ENCODE measurements at places on chromosomes 4 and X.

DNA sequence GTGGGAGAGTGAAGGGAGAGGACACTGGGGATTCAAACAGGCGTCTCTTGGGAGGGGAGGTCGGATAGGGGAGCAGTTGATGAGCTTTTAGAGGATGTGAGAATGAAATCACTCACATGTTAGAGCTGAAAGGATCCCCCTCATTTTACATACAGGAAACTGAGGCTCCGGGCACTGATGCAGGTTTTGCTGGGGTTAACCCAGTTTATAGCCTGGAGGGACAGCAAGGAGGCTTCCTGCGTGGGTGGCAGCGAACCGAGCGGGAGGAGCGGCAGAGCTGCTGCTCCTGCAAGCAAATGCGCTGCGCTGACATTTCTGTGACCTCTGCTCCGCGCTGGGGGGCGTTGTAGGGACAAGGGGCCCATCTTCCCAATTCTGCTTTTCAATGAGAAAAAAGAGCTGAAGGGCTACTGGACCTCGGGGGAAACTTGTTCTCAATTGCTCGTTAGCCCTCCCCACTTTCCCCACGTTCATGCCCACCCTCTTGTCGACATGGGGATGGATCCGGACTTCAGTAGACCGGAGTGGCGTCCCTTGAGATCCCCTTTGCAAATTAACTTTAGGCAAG lies 1.2 kb upstream of the NEUROG2 start:
- DNase-seq = no peak

GRCh38 chr4:106365613-106366012 lies 3.0 kb downstream of the GIMD1 start:
- DNase-seq = peak; percentile 91

GRCh38 chr4:126756050-126756829 lies 876.5 kb upstream of the INTU start:
- DNase-seq = no peak

DNA sequence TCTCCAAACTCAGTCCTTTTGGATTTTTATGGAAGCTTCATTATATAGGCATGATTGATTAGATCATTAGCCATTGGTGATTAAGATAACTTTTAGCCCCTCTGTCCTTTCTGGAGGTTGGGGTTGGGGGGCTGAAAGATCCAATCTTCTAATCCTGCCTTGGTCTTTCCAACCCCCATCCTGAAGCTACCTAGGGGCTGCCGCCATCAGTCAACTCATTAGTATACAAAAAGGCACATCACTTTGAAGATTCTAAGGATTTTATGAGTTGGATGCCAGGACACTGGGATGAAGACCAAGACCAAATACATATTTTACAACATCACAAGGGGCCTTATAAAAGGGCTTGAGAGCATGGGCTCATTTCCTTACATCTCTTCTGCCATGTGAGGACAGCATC lies 47.5 kb downstream of the CYTL1 start:
- DNase-seq = no peak

- DNase-seq = no peak
These were observed at the start of gene CXCL11 for GRCh38 chr4:76035799-76036380. Gene CXCL11, minus strand, starts transcription at chr4:76036070. Its CDS starts 83 bp downstream, at chr4:76035987.

DNA sequence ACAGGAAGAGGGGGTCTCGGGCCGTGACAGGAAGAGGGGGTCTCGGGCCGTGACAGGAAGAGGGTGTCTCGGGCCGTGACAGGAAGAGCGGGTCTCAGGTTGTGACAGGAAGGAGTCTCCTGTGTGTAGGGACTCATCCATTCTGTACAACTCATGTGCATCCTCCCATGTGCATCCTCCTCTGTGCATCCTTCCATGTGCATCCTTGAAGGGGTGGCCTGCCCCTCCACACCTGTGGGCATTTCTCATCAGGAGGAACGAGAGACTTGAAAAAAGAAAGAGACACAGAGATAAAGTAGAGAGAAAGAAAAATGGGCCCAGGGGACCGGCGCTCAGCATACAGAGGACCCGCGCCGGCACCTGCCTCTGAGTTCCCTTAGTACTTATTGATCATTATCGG lies 30.2 kb upstream of the PLCXD1 start:
- DNase-seq = no peak

GRCh38 chr4:119589165-119589564 lies 39.4 kb downstream of the PDE5A start:
- DNase-seq = no peak

- DNase-seq = no peak
These were observed 52.6 kb downstream of the RGS12 start for GRCh38 chr4:3345384-3345783.

DNA sequence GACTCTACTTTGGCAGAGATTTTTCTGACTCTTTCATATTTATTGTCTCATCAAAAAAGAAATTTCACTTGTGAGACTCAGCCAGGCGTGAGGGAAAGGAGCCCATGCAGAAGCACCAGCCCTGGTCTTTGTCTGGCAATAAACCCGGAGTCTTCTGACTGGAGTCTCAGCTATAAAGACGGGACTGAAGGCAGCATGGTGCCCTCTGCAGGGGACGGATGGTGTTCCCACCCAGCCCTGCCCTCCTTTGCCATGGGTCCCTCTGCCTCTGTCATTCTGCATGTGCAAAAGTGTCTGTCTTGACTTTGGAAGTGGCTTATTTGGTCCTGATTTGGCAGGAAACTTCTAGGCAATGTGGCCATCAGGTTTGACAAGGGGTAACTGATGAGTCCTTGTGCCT lies 14.2 kb downstream of the ZNF185 start:
- DNase-seq = no peak

GRCh38 chrX:41055740-41056139 lies 29.5 kb upstream of the USP9X start:
- DNase-seq = no peak

GRCh38 chrX:48509245-48509590 lies 426 bp downstream of the PORCN start:
- DNase-seq = no peak

GRCh38 chr4:69999420-69999819 lies 3.7 kb downstream of the STATH start:
- no peak for DNase-seq

DNA sequence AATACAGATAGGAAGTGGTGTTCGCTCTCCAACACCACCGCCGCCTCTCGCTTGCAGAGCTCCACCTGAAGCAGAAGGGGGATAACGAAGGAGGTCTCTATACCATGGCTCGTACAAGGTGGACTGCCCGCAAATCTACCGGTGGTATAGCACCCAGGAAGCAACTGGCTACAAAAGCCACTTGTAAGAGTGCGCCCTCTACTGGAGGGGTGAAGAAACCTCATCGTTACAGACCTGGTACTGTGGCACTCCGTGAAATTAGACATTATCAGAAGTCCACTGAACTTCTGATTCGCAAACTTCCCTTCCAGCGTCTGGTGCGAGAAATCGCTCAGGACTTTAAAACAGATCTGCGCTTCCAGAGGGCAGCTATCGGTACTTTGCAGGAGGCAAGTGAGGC lies 5.2 kb upstream of the BMP15 start:
- no peak for DNase-seq

GRCh38 chr4:39324897-39325613 lies 41.1 kb downstream of the RFC1 start:
- DNase-seq = peak; percentile 8

GRCh38 chrX:7640392-7640791 lies 202.6 kb upstream of the VCX start:
- DNase-seq = no peak

DNA sequence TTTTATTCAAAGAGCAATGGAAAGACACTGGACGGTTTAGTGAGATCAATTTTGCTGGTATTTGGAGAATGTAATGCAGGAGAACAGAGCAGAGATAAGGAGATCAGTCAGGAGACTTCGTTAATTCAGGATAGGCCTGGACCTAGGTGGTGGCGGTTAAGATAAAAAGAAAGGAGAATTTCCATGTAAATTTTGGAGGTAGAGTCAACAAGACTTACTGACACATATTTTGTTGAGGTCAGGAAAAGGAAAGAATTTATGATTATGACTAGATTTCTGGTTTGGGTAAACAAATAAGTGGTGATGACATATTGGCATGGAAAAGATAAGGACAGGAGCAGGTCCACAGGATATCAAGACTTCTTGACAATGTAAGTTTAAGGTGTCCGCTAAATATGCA lies 8.8 kb upstream of the AMMECR1 start:
- no peak for DNase-seq

DNA sequence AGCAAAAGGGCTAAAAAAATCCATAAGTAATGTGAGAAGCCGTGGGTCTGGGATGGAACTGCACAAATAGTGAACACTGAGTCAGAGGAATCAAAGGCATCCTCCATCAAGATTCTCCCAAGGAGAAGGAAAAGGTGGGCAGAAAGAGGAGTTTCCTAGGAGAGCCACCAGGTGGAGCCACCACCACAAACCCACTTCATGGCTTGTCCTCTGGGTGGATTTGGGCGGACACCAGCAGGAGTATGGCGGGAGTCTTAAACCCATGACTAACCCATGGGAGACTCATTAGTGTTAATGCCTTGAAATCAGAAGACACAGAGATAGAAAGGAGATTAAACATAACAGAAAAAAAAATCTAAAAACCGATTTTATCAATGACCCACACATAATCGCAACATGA lies 147.7 kb downstream of the SH3KBP1 start:
- DNase-seq = peak; percentile 69

DNA sequence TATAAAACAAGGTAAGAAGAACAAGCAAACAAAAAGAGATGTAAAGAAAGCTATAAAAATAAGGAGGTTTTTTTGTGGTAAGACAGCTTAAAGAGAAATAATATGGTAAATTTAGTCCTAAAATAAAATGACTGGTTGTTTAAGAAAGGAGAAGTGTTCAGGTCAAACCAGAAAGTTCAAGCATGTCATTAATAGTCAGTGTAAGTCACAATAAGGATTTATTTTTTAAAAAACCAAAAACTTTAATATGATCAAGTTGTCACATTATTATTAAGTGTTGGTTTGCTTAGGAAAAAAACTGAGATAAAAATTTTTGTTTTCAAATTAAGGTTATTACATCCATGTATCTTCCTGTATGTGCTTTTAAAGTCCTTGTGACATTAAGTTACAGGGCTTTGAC lies 19.1 kb downstream of the ASIC5 start:
- no peak for DNase-seq

- DNase-seq = no peak
These were observed 36.3 kb upstream of the PLAC8 start for GRCh38 chr4:83150653-83151330.

DNA sequence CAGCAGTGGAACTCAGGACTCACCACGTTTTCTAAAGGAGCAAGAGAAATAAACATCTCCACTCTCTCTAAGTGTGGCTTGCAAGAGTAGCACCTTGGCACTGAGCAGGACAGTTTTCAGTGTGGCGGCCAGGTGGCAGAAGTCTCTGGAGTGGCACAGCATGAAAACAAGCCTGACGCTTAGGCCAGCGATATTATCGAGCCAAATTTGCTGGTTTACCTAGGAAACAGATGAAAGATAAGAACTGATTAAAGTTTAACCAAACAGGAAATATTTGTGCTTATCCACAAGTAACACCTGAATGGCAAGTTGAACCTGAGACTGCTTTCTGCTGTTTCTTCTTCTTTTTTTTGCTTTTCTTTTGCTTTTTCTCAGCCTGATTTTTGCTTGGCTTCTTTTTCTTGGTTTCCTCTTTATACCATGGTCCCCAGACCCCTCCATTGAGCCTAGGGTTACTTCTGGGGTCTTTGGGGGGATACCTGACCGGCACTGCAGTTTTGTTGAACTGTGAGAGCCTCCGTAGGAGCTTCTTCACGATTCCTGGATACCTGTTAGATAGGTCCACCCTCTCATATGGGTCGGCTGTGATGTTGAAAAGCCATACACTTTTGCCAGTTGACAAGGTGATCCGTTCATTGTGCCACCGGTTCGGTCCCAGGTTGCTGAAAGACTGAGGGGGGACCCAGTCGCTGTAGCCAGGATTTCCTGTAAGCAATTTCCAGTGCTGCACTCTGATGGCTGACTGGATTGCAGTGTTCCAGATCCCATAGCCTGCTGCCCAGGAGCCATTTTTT lies 77.3 kb downstream of the ARSJ start:
- DNase-seq = no peak

DNA sequence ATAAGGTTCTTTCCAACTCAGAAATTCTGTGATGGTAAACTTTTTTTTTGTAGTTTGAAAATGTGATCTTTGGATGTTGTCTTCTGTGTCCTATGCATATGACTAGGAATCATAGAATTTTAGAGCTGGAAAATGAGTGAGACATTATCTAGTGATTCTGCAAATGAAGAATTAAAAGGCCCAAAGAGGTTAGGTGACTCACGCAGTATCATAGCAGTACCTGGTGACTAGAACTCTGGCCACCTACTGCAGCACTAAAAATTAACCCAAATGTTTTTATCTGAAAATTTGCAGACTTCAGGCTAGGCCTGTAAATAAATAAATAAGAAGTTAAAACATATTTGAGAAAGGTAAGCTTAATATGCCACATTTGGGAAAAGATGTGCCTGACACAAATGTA lies 52.8 kb downstream of the NFKB1 start:
- DNase-seq = no peak

- peak; percentile 36 for DNase-seq
These were observed 352.9 kb downstream of the RAPGEF2 start for GRCh38 chr4:159455675-159456237.

GRCh38 chrX:50202539-50202938 lies 1.7 kb upstream of the AKAP4 start:
- DNase-seq = no peak

DNA sequence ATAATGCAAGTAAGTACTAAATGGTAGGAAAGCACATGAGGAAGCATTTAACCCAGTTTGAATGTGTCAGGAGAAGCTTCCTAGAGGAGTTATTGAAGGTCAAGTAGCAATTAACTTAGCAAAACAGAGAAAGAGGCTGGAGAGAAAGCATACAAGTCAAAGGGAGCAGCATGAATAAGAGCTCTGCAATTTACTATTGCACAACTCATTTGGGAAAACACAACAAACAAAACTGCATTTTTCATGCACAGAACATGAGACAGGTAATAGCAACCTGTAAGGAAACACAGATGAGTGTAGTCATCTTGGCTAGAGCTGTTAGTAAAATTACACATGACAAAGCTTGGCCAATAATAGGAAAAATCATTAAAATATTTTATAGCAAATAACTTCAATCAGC lies 538.1 kb downstream of the PPP4R3C start:
- no peak for DNase-seq

DNA sequence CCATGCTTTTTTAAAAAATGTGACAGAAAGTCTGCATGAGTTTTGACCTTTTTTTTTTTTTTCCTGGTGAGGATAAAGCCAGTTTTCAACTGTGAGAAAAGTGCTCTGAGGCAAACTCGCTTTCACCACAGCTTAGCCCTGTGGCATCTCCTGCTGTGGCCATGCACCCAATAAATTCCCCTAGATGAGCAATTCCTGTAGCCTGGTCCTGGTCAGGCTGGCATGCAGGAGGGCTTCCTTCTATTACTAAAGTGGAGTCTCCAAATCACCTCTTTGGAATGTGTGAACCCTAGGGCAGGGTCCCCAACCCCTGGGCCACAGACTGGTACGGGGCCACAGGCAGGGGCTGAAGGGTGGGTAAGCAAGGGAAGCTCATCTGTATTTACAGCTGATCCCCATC lies 265.4 kb downstream of the RAPGEF2 start:
- peak; percentile 31 for DNase-seq

DNA sequence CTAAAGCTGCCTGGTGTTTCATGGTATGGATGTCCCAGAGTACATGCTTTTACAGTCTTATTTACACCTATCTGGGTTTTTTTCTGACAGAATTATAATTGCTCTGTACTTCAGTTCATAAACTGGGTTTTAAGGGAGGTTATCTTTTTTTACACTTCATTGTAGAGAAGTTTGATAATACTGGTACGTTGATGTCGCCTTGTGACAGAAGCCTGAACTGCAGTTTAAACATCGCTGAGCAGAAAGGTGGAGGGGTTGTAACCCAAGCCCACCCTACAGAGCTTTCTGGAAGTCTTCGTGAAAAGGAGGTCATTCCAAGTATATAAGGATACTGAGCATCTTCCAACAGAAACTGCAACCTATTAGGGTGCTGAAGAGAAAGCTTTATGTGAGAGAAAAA lies 46.4 kb downstream of the BEX1 start:
- no peak for DNase-seq
